ENCODE measurements at places on chromosomes 7 and 10. TPM values are rescaled to one million over a fixed set of nuclear protein-coding genes. Genes with fewer than 3 reads are reported as not detected.

DNA sequence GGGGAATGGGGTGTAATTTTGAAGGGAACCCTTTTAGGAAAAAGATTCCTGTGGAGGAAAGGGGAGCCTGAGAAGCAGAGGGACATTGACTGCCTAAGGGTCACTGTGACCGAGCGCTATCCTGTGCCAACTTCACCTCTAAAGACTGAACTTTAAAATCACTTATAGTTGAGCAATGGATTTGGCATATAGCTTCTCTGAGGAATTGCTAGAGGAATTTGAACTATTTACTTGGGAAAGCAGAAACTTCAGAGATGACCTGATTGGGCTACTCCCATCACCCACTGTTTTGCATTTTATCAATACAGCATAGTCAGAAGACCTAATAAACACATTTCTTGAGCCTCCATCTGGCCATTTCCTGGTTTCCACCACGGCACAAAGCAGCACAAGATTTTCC, 23.7 kb upstream of the WNT16 start:
- H3K4me1 ChIP-seq: peaks cover 6% of the 10 kb centered on the region
- no peak overlapping the region for H3K4me3 ChIP-seq
- H3K27ac ChIP-seq: no peak overlapping the region
- no peak for DNase-seq

GRCh38 chr10:107126512-107127065, 37.9 kb downstream of the SORCS1 start:
- no peaks in the 10 kb centered on the region for H3K27me3 ChIP-seq
- no peak overlapping the region for H3K27ac ChIP-seq

CNNM2 gene
- total RNA-seq: 4.2 TPM

NEUROD6 gene
- total RNA-seq: not detected

GRCh38 chr7:69518705-69519077, 79.6 kb upstream of the AUTS2 start:
- no peak for DNase-seq
- no peak overlapping the region for H3K27ac ChIP-seq
- H3K4me1 ChIP-seq: no peaks in the 10 kb centered on the region
- no peaks in the 10 kb centered on the region for H3K36me3 ChIP-seq

DNA sequence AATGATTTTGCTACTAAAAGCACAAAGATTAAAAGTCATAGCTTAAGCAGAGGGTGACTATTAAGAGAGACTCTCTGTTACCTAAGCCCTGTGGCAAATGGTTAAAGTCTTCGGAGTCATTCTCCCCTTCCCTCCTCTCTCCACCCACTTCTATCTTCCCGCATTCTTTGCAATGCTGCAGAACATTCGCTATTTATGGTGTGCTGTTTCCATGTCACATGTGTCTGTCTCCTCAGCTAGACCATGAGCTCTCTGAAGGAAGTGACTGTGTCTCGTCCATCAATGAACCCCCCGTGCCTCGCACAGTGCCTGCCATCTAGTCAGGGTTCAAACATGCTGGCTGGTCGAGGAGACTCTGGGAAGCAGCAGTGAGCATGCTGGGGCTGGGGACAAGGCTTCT, 272.4 kb downstream of the USP6NL start:
- H3K4me1 ChIP-seq: peaks cover 15% of the 10 kb centered on the region
- DNase-seq: no peak
- H3K27ac ChIP-seq: no peak overlapping the region
- no peak overlapping the region for H3K4me3 ChIP-seq

GRCh38 chr7:45626441-45627430, 52.6 kb downstream of the ADCY1 start:
- H3K4me3 ChIP-seq: no peak overlapping the region
- no peaks in the 10 kb centered on the region for H3K27me3 ChIP-seq
- H3K36me3 ChIP-seq: no peaks in the 10 kb centered on the region

SLC29A4 gene
- 0.56 TPM for total RNA-seq

GIMAP1 gene
- total RNA-seq: 6.0 TPM

DNA sequence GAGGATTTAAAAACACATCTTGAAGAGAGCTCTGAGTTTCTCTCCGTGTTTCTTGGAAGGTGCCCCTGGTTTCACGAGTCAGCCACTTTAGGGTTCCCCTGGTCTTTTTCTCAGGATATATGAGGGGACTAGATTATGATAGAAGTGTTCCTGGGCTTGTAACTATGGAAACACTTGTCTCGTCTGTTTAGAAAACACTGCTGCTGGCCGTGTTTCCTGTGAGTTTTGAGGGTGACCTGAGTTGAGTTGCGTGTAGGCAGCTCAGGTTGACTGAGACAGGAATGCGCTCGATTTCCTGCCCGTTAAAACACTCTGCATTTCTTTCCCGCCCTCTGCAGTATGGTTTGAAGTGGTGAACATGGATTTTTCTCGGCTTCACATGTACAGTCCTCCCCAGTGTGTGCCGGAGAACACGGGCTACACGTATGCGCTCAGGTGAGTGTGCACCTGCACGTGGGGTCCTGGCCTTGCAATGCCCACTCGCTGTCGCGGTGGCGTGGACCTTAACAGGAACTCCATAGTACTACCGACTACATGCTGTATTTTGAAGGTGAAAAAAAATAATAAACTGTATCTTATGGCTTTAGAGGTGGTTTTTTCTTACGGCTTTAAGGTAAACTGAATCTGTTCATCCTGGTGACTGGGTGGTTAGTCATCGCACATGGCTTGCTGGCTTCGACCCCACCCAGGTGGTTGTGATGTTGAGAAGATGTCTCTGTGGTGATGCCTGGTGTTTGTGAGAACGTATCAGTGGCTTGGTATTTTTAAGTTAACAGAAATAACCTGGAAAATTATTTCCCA, at the start of gene SUN1:
Gene SUN1, plus strand, starts transcription at position 310 of the 801 bp plus-strand sequence. Its CDS starts 49 bp downstream, at position 359.
- H3K27me3 ChIP-seq: no peaks in the 10 kb centered on the region
- H3K27ac ChIP-seq: peak within 1 kb of the TSS; percentile 97
- peaks cover 11% of the 10 kb centered on the region for H3K36me3 ChIP-seq
- H3K4me3 ChIP-seq: peak within 1 kb of the TSS; percentile 74
- peaks cover 48% of the 10 kb centered on the region for H3K4me1 ChIP-seq

SOSTDC1 gene
- total RNA-seq: not detected

HTR5A gene
- total RNA-seq: not detected

DNA sequence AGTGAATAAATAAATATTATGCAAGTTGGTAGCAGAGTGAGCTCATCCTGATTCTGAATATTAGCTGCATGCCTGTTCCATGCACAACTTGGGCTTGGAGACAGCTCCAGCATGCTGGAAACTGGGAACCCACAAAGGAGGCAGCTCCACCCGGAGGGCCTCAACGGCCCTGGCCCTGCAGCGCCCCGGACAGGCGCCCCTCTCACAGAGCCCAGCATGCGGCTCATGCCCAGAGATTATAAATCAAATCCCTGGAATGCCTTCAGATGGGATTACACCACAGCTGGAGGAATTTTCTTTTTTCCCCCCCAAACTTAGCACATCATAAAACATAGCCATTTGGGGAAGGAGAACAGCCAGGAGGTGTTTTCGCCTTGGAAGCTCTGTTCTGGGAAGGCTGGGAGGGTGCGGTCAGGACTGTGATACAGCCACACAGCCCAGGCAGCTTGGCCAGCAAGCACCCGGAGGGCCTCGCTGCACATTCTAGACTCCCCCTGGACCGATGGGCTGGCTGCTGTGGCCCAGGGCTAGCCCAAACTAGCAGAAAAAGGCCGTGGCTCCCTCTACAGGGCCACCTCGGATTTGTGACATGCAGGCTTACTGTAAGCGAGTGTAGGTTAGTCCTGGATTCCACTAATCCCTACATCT, 102.4 kb downstream of the PTPN20 start:
- H3K36me3 ChIP-seq: no peaks in the 10 kb centered on the region
- H3K4me3 ChIP-seq: no peak overlapping the region
- H3K4me1 ChIP-seq: no peaks in the 10 kb centered on the region
- DNase-seq: no peak

GRCh38 chr10:104257235-104257634, 2.5 kb downstream of the GSTO1 start:
- H3K27me3 ChIP-seq: no peaks in the 10 kb centered on the region
- H3K4me1 ChIP-seq: peaks cover 76% of the 10 kb centered on the region
- H3K4me3 ChIP-seq: no peak overlapping the region
- H3K36me3 ChIP-seq: peaks cover 56% of the 10 kb centered on the region
- H3K27ac ChIP-seq: peak overlapping the region; percentile 64

- H3K27me3 ChIP-seq: peaks cover 17% of the 10 kb centered on the region
- no peaks in the 10 kb centered on the region for H3K36me3 ChIP-seq
Observed at GRCh38 chr7:1388703-1389335, 70.5 kb downstream of the MICALL2 start.

IDI2 gene
- total RNA-seq: not detected

GRCh38 chr7:3010161-3010560, 33.5 kb downstream of the CARD11 start:
- no peaks in the 10 kb centered on the region for H3K27me3 ChIP-seq
- H3K27ac ChIP-seq: peak overlapping the region; percentile 73
- no peak for DNase-seq
- H3K36me3 ChIP-seq: peaks cover 36% of the 10 kb centered on the region
- peaks cover 69% of the 10 kb centered on the region for H3K4me1 ChIP-seq

DNA sequence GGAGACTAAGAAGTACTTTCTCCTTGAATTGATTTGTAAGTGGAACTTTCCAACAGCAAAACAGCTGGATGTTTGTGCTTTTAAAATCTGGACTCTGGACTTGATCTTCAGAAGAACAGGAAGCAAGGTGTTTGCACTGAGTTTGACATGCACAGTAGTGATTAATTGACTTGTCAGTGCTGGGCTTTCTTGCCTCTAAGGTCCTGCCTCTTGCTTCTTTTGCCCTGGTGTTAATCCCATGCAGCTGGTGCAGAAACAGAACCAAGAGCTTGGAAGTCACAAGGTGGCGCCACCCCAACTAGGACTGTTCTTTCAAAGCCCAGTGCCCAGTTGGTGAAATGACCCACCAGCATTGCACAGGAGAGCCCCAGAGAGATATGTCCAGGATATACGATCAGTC, 66.8 kb upstream of the SEPHS1 start:
- peaks cover 5% of the 10 kb centered on the region for H3K27me3 ChIP-seq
- DNase-seq: no peak
- no peak overlapping the region for H3K27ac ChIP-seq
- no peak overlapping the region for H3K4me3 ChIP-seq
- H3K36me3 ChIP-seq: no peaks in the 10 kb centered on the region
- H3K4me1 ChIP-seq: no peaks in the 10 kb centered on the region

GRCh38 chr10:95242581-95243317, 48.1 kb downstream of the PDLIM1 start:
- DNase-seq: peak; percentile 56
- H3K4me1 ChIP-seq: peaks cover 15% of the 10 kb centered on the region
- H3K36me3 ChIP-seq: no peaks in the 10 kb centered on the region
- no peak overlapping the region for H3K4me3 ChIP-seq

LARP4B gene
- 95.0 TPM for total RNA-seq

- H3K27me3 ChIP-seq: no peaks in the 10 kb centered on the region
- H3K36me3 ChIP-seq: no peaks in the 10 kb centered on the region
- H3K27ac ChIP-seq: no peak overlapping the region
- no peaks in the 10 kb centered on the region for H3K4me1 ChIP-seq
Observed at GRCh38 chr7:39054731-39055130, 77.0 kb downstream of the POU6F2 start.

DNA sequence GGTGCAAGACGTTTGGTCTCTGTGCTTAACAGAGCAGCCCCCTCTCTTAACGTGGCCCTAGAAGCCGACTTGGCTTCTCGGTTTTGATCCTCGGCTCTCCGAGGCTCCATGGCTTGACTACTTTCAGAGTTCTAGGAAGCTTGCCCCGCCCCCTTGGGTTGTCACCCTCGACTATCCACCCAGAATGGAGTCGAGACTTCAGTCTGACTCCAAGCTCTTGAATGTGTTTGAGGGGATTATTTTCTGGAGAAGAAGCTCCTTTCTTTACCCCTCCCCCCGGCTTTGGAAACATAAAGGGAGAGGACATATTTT, 448 bp downstream of the SEC24C start:
- peak overlapping the region; percentile 99 for H3K4me3 ChIP-seq
- peak; percentile 76 for DNase-seq
- peak overlapping the region; percentile 100 for H3K27ac ChIP-seq
- H3K4me1 ChIP-seq: peaks cover 44% of the 10 kb centered on the region
- no peaks in the 10 kb centered on the region for H3K27me3 ChIP-seq
- H3K36me3 ChIP-seq: peaks cover 25% of the 10 kb centered on the region

EPHA1 gene
- 4.3 TPM for total RNA-seq

HYAL4 gene
- 0.34 TPM for total RNA-seq

DNA sequence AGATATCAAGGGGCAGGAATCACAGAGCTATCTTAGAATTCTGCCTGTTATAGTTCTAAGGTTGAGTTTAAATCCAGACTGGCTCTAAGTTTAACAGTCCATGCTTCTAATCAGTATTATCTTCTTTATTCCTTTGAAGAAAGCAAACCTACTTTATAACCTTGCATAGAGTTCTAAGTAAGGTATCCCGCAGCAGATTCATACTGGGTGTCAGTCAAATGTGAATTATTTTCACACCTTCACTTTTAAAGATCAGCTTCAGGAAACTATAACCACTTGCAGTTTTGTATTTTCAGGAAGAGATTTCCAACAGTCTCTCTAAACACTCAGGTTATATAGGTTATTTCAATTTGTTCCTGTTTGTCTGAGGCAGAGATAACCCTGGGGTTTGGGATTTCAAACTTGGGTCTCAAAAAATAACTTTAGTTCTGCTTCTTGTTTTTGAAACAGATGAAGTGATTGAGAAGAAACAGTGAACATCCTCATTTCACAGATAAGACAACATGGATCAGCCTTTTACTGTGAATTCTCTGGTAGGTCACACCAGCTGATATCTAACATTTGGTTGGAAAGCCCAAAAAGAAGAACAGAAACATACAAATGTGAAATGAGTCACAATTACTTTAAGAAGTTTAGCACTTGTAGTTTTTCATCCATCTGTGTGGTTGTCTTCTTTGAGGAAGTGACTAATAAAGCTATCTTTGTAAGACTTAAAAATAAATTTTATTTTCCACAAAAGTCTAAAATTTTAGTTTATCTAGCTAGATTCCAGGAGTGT, 21.4 kb downstream of the STAMBPL1 start:
- no peak overlapping the region for H3K4me3 ChIP-seq
- H3K27me3 ChIP-seq: no peaks in the 10 kb centered on the region
- peak overlapping the region; percentile 85 for H3K27ac ChIP-seq

DNA sequence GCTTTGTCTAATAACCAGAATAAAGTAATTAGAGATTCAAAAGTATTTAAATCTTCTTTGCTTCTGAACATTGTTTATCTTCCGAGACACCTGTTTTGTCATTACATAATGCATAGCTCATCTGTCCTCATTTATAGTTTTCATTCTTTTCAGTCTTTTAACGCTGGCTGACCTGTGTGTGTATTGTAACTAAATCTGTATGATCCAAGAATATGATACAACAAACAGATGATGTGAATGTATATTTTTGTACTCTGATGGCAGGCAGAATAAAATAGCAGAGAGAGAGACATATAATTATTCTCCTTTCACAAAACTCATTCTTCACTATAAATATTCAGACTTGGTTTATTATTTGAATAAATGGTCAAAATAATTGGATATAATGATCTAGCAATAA, 80.6 kb downstream of the ORC5 start:
- no peak overlapping the region for H3K27ac ChIP-seq
- no peak overlapping the region for H3K4me3 ChIP-seq
- no peak for DNase-seq
- H3K36me3 ChIP-seq: peaks cover 46% of the 10 kb centered on the region

MLXIPL gene
- not detected for total RNA-seq

- no peaks in the 10 kb centered on the region for H3K4me1 ChIP-seq
- DNase-seq: no peak
- H3K27me3 ChIP-seq: no peaks in the 10 kb centered on the region
- H3K4me3 ChIP-seq: no peak overlapping the region
Observed at GRCh38 chr7:5248201-5248885, 34.4 kb upstream of the SLC29A4 start.
